ENCODE measurements at places on chromosomes 5 and 9.

DNA sequence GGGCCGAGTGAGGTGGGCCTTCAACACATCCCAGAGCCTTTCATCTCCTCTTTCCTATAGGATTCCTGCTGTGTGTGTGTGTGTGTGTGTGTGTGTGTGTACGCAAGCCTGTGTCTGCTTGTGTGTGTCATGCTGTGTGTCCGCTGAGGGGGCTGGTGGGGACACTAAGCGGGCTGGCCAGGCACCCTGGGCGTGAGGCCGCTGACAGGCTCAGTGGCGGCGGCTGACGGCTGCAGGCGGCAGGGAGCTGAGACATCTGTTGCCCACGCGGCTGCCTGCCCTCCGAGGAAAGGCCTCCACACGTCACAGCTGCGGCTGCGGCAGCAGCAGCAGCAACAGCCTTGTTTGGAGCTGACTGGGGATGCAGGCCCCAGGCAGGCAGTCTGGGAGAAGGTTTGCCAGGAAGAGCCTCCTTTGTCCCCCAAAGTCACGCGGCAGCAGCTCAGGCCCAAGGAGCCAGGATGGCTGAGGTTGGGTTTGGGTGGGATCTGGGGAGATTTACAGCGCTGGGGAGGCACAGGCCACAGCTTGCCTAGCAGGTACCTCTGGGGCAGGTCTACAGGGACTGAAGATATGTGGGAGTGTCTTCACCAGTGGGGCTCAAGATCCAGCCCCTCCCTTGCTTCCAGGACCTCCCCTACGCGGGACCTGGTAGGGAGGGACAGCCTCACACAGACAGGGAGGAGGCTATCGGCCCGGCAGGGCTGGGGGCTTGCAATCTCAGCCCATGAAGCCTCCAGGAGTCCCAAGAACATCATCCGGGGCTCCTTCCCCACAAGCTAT lies 1.8 kb downstream of the PDLIM4 start:
- DNase-seq: peak; percentile 75

- DNase-seq: no peak
These were observed 385.5 kb upstream of the MEF2C start for GRCh38 chr5:89268460-89268859.

- no peak for DNase-seq
These were observed 180.7 kb upstream of the ZNF618 start for GRCh38 chr9:113695440-113695851.

- no peak for DNase-seq
These were observed 617 bp upstream of the PTPRD start for GRCh38 chr9:10613419-10613818.

- DNase-seq: no peak
These were observed 28.5 kb downstream of the ZNF131 start for GRCh38 chr5:43149231-43149630.

GRCh38 chr9:117616431-117616831 lies 87.8 kb upstream of the TLR4 start:
- DNase-seq: no peak

- DNase-seq: peak; percentile 43
These were observed 40.4 kb downstream of the FER start for GRCh38 chr5:108788142-108788541.

DNA sequence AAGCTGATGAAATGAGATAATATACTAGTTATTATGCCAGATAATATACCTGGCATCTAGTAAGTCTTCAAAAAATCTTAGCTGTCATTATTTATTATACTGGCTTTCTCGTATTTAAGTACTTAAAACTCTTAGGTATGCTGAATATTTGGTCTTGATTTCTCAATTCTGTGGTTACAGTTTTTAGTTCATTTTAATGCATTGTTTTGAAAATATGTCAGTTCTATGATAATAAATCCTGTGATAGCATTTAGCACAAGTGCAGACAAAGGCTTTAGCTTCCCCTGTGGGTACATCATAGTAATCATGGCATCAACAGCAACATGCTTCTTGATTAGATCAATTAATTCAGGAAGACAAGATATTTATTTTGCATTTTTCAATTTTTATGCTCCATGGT lies 133.0 kb downstream of the SMC2 start:
- DNase-seq: no peak
